NCI-H460 (cell line): ENCODE measurements at places on chromosomes 12 and 14.
A peak's percentile ranks its signal among the peaks of the same experiment; 100 is the strongest.

- no peak for DNase-seq
Measured at GRCh38 chr14:69808919-69809808, 12.1 kb upstream of the SLC10A1 start.

- DNase-seq: no peak
Measured at GRCh38 chr14:101105045-101105444, 201.5 kb upstream of the RTL1 start.

GRCh38 chr12:105899589-105899988 lies 239.2 kb downstream of the NUAK1 start:
- no peak for DNase-seq

- no peak for DNase-seq
Measured at GRCh38 chr14:85574853-85575616, 45.1 kb downstream of the FLRT2 start.

GRCh38 chr12:30106204-30106965 lies 322.6 kb upstream of the TMTC1 start:
- DNase-seq: no peak

DNA sequence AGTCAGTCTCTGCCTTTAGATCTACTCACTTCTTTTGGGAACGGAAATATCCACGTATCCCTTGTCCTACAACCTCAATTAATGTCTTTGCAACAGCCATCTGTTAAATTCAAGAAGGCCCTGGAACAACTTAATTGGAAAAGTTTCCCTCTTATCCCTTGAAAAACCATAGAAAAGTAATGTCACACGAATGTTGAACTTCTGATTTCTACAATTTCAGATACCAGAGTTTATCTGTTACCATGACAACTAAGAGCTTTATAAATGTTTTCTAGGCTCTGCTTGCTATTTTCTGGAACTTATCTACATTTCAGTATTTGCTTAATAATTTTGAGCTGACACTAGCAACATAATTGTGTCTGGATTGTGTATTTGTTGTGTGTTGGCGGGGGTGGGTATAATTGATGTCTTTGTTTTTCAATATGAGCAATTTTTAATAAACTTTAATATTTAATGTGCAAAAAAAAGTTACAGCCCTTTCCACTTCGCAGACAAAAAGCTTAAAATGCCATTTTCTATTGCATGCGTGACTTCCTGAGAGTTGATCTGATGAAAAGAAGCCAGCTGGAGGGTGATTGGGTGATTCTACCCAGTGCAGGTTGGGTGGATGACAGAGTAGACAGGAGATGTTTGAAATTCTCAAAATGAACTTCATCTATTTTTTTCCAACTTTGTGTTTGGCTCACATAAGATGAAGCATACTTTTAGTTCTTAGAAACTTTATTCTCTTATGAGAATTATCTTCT lies 11.8 kb upstream of the EDDM3A start:
- DNase-seq: no peak

GRCh38 chr14:24418492-24418873 lies 11.0 kb downstream of the CBLN3 start:
- no peak for DNase-seq

DNA sequence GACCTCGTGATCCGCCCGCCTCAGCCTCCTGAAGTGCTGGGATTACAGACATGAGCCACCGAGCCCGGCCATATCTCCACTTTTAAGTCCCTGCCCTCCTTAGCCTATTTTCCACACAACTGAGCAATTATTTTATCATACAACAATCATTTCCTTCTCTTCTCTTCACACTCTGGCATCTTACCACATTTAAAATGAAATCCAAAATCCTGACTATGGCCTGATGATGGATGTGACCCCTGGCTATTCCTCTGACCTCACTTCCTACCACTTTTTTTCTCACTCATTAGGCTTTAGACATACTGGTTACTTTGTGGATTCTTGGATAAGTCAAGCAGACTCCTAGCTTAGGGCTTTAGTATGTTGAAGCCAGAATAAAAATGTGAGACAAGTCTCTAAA lies 21.9 kb upstream of the EID3 start:
- DNase-seq: no peak

DNA sequence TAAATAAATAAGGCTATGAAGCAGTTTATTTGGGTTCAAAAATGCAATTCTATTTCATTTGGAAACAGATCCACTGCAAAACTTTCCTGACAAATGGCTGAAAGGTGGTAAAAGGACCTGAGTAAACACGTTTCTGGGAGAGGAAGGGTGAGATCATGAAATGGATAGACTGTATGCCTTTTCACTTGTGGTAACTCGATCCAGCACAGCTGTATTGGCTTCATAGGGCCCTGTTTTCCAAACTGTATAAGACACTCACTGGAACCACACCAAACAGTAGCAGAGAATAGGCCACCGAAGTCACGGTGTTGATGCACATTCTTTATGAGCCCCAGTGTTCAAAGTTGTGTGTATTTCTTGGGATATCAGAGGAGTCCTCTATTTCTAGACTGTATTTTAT lies 325.2 kb upstream of the DIO2 start:
- no peak for DNase-seq

DNA sequence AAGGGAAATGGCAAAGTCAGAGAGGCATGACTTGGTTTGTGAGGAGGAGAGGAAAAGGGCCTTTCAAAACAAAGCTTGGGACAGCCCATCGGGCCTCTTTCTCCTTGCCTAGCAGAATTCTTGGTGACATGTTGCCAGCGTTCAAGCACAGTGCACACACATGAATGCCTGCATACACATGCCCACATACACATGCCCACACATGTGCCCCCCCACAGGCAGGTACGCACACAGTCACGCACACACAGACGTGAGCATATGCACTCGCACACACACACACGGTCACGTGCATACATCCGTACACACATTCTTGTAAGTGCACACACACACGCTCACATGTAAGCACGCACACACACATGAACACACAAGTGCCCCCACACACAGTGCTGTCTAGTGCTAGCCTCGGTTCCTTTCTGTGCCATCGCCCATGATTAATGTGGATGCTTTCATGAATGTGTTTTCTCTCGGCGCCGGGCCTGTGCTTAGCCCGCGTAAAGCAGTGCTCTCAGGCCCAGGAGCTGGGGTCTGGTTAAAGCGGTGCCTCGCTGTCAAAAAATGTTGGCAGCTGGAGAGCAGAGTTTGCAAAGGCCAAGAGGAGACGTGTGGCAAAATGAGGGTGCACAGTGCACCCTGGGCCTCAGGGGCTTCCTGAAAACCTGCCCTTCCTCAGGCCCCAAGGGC lies 328.8 kb upstream of the DIO3 start:
- no peak for DNase-seq

GRCh38 chr14:37655418-37655817 lies 60.0 kb downstream of the TTC6 start:
- DNase-seq: peak; percentile 31

- DNase-seq: no peak
Measured at GRCh38 chr12:67263471-67263870, 5.7 kb upstream of the CAND1 start.

DNA sequence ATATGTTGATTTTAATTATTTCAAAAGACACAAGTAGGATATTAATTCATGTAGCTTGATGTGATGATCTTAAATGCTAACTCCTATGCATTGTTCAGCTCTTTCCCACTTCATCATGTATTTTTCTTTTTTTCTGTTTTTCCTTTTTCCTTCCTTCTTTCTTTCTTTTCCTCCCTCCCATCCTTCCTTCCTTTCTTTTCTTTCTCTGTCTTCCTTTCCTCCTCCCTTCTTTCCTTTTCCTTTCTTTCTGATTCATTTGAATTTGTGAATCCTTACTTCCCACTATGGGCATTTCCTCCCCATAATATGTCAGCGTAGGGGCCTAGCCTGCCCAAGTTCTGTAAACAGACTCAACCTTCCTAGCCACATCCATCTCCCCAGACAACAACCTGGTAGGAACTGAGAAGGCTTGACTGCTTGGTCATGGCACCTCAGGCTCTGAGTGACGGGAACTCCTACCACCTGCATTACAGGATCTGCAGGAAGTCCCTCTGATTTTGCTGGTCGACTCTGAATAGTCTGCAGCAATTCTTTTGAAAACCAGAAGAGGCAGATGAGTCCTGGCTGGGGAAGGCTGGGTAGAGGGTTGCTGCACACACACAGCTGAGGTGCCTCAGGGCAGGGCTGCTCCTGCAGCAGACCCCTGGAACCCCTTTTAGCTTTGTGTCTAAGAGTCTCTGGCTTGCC lies 33.4 kb upstream of the BHLHE41 start:
- DNase-seq: no peak

- no peak for DNase-seq
Measured at GRCh38 chr12:97132270-97132669, 225.2 kb downstream of the NEDD1 start.

- no peak for DNase-seq
Measured at GRCh38 chr12:76313299-76313698, 34.9 kb downstream of the BBS10 start.

GRCh38 chr14:69005432-69006148 lies 26.5 kb upstream of the ACTN1 start:
- peak; percentile 40 for DNase-seq

DNA sequence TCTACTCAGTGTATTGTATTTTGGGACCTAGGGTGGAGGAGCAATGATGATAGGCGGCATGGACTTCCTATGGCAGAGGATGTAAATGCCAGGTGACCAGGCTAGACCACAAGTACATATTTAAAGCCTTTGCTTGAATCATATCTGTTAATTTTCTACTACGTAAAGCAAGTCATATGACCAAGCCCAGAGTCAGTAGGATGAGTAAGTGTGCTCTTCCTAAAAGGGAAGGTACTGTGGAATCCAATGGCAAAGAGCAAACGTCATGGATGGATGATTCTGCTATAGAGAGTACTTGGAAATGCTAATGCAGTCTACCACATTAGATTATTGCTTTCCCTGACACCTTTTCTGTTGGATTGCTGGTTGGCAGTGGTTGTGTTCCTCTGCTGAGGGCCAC lies 16.8 kb downstream of the GPATCH2L start:
- DNase-seq: no peak

DNA sequence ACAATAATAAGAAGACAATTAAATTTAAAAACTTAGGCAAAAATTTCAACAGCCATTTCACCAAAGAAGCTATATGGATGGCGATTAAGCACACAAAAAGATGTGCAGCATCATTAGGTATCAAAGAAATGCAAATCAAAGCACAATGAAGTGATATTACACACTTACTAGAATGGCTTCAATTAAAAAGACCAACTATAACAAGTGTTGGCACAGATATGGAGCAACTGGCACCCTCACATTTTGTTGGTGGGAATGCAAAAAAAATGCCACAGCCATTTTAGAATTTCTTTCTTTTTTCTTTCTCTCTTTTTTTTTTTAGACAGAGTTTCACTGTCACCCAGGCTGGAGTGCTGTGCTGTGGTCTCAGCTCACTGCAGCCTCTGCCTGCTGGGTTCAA lies 1.9 kb upstream of the PRDM4 start:
- DNase-seq: no peak

- no peak for DNase-seq
Measured at GRCh38 chr12:109550281-109550680, 23.0 kb downstream of the MMAB start.

GRCh38 chr12:123151457-123152454 lies 866 bp upstream of the PITPNM2 start:
- no peak for DNase-seq

DNA sequence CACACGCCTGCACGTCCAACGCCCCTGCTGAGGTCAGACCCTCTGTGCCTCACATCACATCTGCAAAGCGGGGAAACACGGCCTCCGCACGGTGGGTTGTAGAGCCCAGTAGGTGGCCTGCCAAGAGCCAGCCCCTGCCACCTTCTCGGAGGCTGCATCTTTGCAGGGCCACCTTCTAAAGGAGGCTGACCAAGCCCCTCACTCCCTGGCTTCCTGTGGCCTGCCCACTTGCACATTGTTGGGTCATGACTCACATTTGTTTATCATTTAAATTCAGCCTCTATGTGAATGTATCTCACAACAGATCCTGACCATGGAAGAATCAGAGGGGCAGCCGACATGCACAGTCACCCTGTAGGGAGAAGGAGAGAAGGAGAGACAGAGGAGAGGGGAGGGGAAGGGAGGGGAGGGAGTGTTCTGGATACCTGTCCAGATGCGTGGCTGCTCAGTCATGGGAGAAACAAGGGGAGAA lies 319.5 kb upstream of the DIO3 start:
- DNase-seq: no peak

DNA sequence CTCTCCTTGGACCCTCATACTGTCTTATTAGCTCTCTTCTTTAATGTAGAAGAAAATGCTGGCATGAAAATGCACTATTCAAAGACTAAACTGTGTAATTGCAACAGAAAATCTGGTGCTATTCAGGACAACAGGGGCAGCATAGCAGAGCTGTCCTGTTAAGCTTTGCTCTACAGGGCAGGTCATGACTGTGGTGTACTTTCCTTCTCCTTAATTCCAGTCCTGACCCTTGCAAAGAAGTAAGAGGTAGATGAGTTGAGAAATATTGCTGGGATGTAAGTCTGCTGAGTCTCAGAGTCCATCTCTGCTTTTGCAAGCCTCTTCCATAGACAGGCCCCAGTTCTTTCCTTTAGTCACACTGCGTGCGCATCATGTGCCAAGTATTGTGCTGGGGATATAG lies 52.6 kb upstream of the STK38L start:
- no peak for DNase-seq

GRCh38 chr14:21072031-21072473 lies 1.9 kb downstream of the ARHGEF40 start:
- no peak for DNase-seq

DNA sequence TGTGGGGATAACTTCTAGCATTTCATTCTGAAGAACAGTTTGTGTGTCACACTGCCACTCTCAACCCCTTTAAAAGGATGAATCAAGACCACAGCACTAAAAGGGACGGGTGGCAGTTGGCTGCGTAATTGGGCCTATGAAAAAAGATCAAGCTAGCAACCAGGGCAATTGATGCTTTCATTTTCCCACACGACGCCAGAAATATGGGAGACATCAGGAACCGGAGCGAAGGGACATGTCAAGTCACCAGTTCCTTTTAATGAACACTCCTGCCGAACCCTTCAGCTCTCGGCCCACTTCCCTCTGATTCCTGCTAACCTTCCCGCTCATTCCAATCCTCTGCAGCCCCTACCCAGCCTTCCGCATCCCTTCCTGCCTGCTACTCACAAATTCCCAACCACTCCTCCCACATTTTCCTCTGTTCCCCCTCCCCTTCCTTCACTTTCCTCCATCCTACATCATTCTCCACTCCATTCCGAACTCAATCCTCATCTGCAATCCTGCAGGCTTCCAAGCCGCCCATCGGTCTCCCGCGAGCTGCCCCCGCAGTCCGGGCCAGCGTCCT lies 753 bp downstream of the CSRNP2 start:
- peak; percentile 8 for DNase-seq
